Tibial artery (tissue), 4 donors: ENCODE measurements at places on chromosomes 1 and 21.
A peak's percentile ranks its signal among the peaks of the same experiment; 100 is the strongest.

- DNase-seq: no peak
- no peak overlapping the region for H3K4me3 ChIP-seq
- H3K27me3 ChIP-seq: no peaks in the 10 kb centered on the region
- no peaks in the 10 kb centered on the region for H3K4me1 ChIP-seq
- H3K36me3 ChIP-seq: no peaks in the 10 kb centered on the region
Measured at GRCh38 chr21:15560383-15561056, 169.3 kb upstream of the USP25 start.

- no peak for DNase-seq
- H3K4me3 ChIP-seq: no peak overlapping the region
- no peaks in the 10 kb centered on the region for H3K4me1 ChIP-seq
- H3K27me3 ChIP-seq: no peaks in the 10 kb centered on the region
Measured at GRCh38 chr21:37348664-37349063, 17.9 kb upstream of the DYRK1A start.

DNA sequence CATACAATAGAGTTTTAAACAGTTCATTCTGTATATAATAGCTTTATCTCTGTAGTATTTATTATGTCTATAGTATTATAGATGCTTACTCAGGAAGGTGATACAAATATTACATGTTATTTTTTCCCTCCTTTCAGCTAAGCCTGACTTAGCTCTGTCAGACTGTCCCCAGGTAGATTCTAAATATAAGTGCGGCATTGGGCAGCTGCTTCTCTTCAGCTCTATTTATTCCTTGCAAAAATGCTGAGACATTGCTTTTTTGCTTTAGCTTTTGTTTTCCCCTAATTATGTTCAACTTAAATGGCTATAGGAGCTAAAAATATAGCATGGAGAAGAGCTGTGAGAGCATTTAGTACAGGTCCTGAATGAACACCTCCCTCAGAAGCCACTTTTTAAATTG, 203.2 kb upstream of the BEND5 start:
- no peak overlapping the region for H3K27ac ChIP-seq
- H3K4me1 ChIP-seq: no peaks in the 10 kb centered on the region
- H3K4me3 ChIP-seq: no peak overlapping the region
- no peak for DNase-seq

DNA sequence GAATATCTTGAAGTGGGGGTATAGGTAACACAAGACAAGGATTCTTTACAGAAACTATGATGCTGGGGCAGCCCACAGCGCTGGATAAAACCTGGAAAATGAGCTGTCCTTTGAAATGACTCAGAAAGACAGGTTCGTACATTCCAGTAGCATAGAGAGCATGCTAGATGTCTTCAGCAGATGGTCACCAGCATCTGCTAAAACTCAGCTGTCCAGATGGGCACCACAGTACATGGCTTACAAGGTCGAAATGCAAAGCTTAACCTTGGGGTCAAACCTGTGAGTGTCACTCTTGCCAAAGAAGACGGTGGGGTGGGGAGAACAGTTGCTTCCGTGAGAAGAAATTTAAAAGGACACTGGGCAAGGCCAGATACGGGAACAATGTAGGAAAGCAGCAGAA, 41.3 kb upstream of the TRIM45 start:
- H3K27ac ChIP-seq: no peak overlapping the region
- no peak for DNase-seq
- no peaks in the 10 kb centered on the region for H3K4me1 ChIP-seq
- H3K27me3 ChIP-seq: peaks cover 5% of the 10 kb centered on the region
- H3K4me3 ChIP-seq: no peak overlapping the region

- no peaks in the 10 kb centered on the region for H3K27me3 ChIP-seq
- peaks cover 32% of the 10 kb centered on the region for H3K4me1 ChIP-seq
- H3K27ac ChIP-seq: peak overlapping the region; percentile 81
- no peak overlapping the region for H3K4me3 ChIP-seq
Measured at GRCh38 chr1:46184920-46185658, 8.8 kb upstream of the P3R3URF start.
